Suppressor macrophage (primary cell): ENCODE measurements at places on chromosomes 7 and 10.
A peak's percentile ranks its signal among the peaks of the same experiment; 100 is the strongest.

DNA sequence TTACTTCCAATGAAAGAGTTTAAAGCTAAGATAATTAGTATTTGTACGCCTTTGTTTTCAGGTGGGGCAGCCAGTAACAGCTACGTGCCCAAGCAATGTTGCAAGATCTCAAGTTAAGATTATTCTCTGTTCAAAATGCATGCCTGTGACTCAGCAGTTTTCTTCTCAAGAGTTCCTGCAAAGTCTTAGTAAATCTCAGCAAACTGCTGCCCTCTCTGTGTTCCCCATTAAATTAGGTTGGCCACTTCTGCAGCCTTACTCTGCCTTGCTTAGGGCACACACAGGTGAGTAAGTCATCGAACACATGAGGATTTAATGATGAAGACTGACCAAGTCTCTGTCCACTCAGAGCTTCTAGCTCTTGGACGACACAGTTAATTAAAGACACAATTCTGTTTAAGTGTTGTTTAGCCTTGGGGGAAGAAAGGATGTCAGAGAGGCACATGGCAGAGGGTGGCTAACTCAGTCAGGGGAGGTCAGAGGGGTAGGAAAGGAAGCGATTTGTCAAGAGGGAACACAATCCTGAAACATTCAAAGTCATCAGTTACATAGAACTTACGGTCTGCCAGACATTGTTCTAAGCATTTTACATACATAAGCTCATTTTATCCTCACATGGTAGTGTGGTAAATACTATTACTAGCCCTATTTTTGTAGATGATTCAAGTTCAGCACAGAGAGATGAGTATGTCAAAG is 20.2 kb upstream of the SLC35G1 start:
- peak; percentile 51 for DNase-seq

- DNase-seq = peak; percentile 96
Observed at GRCh38 chr10:72297281-72297804, 23.6 kb downstream of the DDIT4 start.

GRCh38 chr10:36675458-36675880 is 449.9 kb upstream of the ANKRD30A start:
- no peak for DNase-seq

DNA sequence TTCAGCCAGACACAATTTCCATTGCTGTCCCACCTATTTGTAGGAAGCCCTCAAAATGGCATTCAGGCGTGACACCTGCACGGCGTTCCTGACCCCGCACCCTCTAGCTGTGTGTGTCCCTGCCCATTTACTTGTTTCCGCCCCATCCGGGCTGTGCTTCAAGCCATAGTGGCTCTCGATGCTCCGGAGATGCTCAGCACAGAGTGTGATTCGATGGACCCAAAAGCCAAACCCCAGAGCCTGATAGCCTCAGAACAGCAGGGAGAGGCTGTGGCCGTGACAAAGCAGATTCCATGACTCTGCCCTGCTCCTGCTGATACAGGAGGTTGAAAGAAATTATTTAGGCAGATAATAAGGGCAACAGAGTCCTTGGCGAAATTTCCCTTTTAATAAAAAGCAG is 13.4 kb downstream of the BUD31 start:
- no peak for DNase-seq

GRCh38 chr7:134632937-134633540 is 13.6 kb upstream of the BPGM start:
- no peak for DNase-seq
